Activated naive CD8-positive, alpha-beta T cell treated with anti-CD3 and anti-CD28 coated beads for 36 hours (primary cell): ENCODE measurements at places on chromosomes 6 and 20. TPM values are rescaled to one million over a fixed set of nuclear protein-coding genes. Genes with fewer than 3 reads are reported as not detected.

DNA sequence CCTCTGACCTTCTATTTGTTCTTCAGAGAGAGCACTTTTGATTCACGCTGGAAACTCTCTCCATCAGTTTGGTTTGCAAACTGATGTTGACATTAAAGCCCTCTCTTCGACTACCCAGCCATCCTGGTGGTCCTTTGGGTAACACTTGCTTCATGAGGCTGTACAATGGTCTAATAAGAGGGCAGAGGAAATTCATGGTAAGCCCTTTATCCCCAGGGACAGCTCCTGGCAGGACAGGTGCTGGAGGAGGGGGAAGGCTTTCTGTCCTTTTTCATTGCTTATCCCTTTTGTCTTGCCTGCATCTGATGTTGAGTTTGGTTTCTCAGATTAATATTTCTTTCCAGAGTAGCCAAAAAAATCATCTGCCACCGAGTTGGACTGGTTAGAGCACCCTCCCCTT lies 52.1 kb upstream of the CD93 start:
- no peaks in the 10 kb centered on the region for H3K36me3 ChIP-seq
- no peak overlapping the region for H3K27ac ChIP-seq
- peaks cover 14% of the 10 kb centered on the region for H3K4me1 ChIP-seq
- DNase-seq: no peak
- H3K4me3 ChIP-seq: no peak overlapping the region
- H3K27me3 ChIP-seq: no peaks in the 10 kb centered on the region

GRCh38 chr6:71509191-71510005 lies 220.8 kb downstream of the OGFRL1 start:
- H3K27me3 ChIP-seq: peaks cover 7% of the 10 kb centered on the region
- no peaks in the 10 kb centered on the region for H3K36me3 ChIP-seq
- H3K4me3 ChIP-seq: no peak overlapping the region
- DNase-seq: no peak
- no peak overlapping the region for H3K27ac ChIP-seq

GRCh38 chr6:129749749-129750120 lies 39.8 kb upstream of the ARHGAP18 start:
- DNase-seq: no peak
- H3K27me3 ChIP-seq: no peaks in the 10 kb centered on the region
- peaks cover 57% of the 10 kb centered on the region for H3K4me1 ChIP-seq
- peak overlapping the region; percentile 98 for H3K27ac ChIP-seq

GRCh38 chr6:82025271-82025670 lies 222.3 kb downstream of the IBTK start:
- no peak for DNase-seq
- H3K36me3 ChIP-seq: no peaks in the 10 kb centered on the region
- H3K4me3 ChIP-seq: no peak overlapping the region
- H3K4me1 ChIP-seq: no peaks in the 10 kb centered on the region
- no peak overlapping the region for H3K27ac ChIP-seq

DNA sequence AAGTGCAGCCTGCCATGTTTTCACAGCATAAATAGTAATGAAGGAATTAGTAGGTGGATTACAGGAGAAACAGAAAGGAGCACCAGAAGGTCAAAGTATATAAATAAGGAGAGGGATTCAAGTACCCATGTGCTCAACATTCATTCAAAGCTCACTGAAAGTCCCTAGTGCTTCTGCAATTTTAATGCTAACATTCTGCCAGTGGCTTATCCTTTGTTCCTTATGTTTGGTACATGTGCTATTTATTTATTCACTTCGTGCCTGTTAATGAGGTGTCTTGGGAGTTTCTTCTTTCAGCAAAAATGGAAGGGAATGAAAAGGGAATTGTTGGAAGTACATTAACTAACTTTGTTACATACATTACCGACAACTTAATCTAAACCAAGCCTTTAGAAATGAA lies 105.7 kb downstream of the CRYBG1 start:
- peaks cover 4% of the 10 kb centered on the region for H3K27me3 ChIP-seq
- no peaks in the 10 kb centered on the region for H3K4me1 ChIP-seq
- H3K4me3 ChIP-seq: no peak overlapping the region
- DNase-seq: no peak

- H3K27ac ChIP-seq: no peak overlapping the region
- no peak overlapping the region for H3K4me3 ChIP-seq
- DNase-seq: no peak
These were observed 38.9 kb upstream of the TMEM14A start for GRCh38 chr6:52632011-52632410.

DNA sequence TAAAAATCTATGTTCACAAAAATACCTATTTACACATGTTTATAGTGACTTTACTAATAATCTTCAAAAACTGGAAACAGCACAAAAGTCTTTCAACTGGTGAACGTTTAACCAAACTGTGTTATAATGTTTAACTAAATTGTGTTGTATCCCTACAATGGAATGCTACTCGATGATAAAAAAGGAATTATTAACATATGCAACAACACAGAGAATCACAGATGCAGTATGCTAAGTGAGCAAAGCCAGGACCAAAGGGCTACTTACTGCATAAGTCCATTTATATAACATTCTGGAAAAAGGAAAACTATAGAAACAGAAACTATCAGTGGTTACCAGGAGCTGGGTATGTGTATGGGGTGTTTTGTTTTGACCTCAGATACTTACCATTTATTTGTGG lies 602.2 kb upstream of the BTBD3 start:
- H3K27me3 ChIP-seq: no peaks in the 10 kb centered on the region
- H3K27ac ChIP-seq: no peak overlapping the region
- H3K4me3 ChIP-seq: no peak overlapping the region

- no peaks in the 10 kb centered on the region for H3K4me1 ChIP-seq
- peaks cover 4% of the 10 kb centered on the region for H3K27me3 ChIP-seq
- peak; percentile 10 for DNase-seq
- H3K4me3 ChIP-seq: no peak overlapping the region
- H3K36me3 ChIP-seq: no peaks in the 10 kb centered on the region
- no peak overlapping the region for H3K27ac ChIP-seq
These were observed 864.2 kb downstream of the KIF16B start for GRCh38 chr20:15708984-15709598.

DNA sequence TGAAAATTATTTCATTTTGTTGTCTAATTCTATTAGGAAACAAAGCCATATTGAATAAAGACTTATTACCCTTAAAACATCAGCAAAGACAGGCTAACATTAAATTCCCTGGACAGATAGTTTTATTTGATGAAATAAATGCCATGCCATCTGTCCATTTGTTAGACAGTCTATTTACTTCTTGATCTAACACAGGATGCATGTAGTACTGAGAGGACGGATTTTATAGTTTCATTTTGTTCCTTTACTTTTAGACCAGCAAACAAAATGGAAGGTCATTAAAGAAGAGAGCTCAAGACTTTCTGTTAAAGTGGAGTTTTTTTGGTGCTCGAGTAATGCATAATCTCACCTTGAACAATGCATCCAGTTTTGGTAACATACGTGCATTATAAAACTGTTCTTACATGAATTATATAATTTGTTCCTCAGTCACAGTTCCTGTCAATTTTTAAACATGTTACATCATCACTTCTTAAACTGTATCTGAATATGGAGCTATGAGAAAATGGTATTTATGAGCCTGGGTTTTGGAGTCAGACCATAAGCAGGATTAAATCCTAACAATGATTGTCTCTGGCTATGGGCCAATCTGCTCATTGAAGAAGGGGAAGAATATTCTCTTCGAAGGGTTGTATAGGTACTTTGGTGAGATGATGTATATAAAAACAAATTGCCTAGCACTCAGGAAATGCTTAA lies 46.0 kb downstream of the RFX6 start:
- H3K36me3 ChIP-seq: no peaks in the 10 kb centered on the region
- H3K4me3 ChIP-seq: no peak overlapping the region
- H3K4me1 ChIP-seq: no peaks in the 10 kb centered on the region
- no peak overlapping the region for H3K27ac ChIP-seq
- no peak for DNase-seq

DNA sequence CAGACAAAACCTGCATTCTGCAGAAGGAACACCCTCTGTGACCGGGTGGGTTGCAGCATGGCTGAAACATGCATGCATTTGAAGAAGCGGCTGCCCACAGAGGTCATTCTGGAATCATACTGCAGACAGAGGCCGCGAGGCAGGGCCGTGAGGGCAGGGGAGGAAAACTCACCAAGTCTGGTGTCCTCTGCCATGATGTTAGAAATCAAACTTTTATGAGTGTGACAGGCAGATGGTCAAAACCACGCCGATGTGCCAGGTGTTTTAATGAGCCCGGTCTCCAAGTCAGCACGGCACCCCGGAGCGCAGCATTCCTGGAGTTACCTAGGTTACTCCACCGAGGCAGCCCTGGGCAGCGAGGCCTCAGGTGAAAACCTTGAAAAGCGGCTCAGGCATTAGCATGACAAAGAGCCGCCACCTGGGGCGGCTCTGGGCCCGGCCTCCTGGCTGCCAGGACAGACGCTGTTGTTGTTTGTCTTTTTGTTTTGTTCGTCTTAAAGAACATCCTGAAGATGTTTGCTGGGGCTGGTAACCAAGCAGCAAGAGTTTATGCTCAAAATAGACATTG lies 255.6 kb downstream of the ERMARD start:
- no peak overlapping the region for H3K4me3 ChIP-seq
- H3K27ac ChIP-seq: no peak overlapping the region
- peaks cover 2% of the 10 kb centered on the region for H3K27me3 ChIP-seq
- peaks cover 11% of the 10 kb centered on the region for H3K4me1 ChIP-seq

- DNase-seq: no peak
- no peak overlapping the region for H3K4me3 ChIP-seq
- no peaks in the 10 kb centered on the region for H3K36me3 ChIP-seq
- no peak overlapping the region for H3K27ac ChIP-seq
- H3K27me3 ChIP-seq: no peaks in the 10 kb centered on the region
These were observed 41.2 kb downstream of the C6orf132 start for GRCh38 chr6:42101186-42101657.

DNA sequence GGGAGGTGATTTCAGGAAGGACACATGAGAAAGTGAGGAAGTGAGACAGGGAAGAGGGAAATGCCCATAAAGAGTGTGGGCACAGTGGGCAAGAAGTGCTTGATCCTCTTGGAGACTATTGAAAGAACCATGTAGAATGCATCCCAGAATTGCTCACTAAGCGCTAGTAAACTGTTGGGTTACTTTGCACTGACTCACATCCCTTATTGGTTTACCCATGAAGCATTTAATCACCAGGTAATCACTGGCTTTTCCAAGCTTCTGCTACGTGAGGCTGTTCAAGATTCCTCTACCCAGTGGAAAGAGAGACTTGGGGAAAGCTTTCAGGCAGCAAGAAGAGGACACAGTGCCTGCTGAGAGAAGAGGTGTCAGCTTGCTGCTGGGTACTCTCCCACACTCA lies 410.0 kb upstream of the JAG1 start:
- H3K36me3 ChIP-seq: no peaks in the 10 kb centered on the region
- H3K4me1 ChIP-seq: no peaks in the 10 kb centered on the region
- no peak for DNase-seq
- no peak overlapping the region for H3K4me3 ChIP-seq
- H3K27ac ChIP-seq: no peak overlapping the region
- H3K27me3 ChIP-seq: no peaks in the 10 kb centered on the region

GRCh38 chr6:14447240-14447639 lies 329.7 kb downstream of the CD83 start:
- DNase-seq: no peak
- no peak overlapping the region for H3K4me3 ChIP-seq
- H3K27ac ChIP-seq: no peak overlapping the region
- no peaks in the 10 kb centered on the region for H3K27me3 ChIP-seq

- H3K4me3 ChIP-seq: no peak overlapping the region
- no peak overlapping the region for H3K27ac ChIP-seq
- H3K4me1 ChIP-seq: peaks cover 2% of the 10 kb centered on the region
These were observed 92.6 kb upstream of the PREP start for GRCh38 chr6:105495515-105495914.

GRCh38 chr20:62142252-62143080 lies 728 bp downstream of the PSMA7 start:
- H3K27ac ChIP-seq: peak overlapping the region; percentile 93
- peak overlapping the region; percentile 92 for H3K4me3 ChIP-seq
- H3K27me3 ChIP-seq: no peaks in the 10 kb centered on the region
- peak; percentile 19 for DNase-seq
- peaks cover 48% of the 10 kb centered on the region for H3K4me1 ChIP-seq

DNA sequence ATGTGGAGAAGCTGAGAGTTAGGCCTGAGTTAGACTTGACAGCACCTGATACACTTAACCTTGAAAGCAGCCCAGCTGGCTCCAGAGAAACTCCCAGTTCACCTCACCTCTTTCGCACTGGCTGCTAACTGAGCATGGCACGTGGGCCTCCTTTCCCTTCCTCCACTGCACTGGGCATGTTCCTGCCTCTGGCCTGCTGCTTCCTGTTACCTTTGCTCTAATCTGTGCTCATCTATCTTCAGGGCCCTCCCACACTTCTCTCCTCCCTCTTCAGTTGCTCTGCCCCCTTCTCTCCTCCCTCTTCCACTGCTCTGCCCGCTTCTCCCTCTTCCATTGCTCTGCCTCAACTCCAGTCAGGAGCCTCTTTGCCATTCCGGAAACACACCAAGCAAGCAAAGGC lies 13.7 kb upstream of the UBE2V1 start:
- H3K27me3 ChIP-seq: no peaks in the 10 kb centered on the region
- H3K27ac ChIP-seq: no peak overlapping the region
- H3K4me1 ChIP-seq: no peaks in the 10 kb centered on the region
- no peak overlapping the region for H3K4me3 ChIP-seq
- DNase-seq: no peak
- H3K36me3 ChIP-seq: peaks cover 26% of the 10 kb centered on the region

DNA sequence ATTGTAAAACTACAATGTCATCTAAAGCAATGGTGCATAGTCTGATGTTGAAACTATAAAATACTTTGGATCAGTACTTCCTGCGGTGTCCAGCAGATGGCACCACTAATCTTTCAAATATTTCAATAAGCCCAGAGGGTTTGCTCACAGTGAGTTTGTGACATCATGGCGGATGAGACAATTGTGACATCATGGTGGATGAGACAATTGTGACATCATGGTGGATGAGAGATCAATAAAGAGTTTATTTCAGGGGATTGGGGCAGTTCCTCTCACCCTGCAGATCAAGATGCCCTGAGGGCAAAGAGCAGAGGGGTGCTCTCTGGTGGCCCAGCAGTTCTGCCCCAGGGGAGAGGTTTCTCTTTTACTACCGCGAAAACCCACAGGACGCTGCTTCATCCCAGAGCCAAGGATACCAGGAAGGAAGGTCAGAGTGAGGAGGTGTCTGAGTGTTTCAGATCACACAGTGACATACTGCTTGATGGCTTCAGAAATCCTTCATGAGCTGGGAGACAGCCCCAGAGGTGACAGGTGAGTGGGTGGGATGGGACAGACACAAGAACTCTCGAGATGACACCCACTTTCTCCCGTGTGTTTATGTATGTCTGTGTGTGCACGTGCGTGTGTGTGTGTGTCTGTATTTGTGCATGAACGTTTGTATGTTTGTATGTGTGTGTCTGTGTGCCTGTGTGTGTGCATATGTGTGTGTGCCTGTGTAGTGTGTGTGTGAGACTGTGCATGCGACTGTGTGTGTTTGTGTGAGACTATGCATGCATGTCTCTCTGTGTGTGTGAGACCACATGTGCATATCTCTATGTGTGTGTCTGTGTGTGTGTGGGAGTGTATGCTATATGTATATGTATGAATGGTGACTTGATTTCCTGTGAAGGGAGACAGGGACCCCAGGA lies 7.3 kb upstream of the ULBP2 start:
- no peaks in the 10 kb centered on the region for H3K36me3 ChIP-seq
- peaks cover 17% of the 10 kb centered on the region for H3K4me1 ChIP-seq
- H3K27me3 ChIP-seq: peaks cover 95% of the 10 kb centered on the region
- H3K27ac ChIP-seq: no peak overlapping the region
- H3K4me3 ChIP-seq: no peak overlapping the region
- DNase-seq: peak; percentile 60

The RNASET2 gene
- 34.1 TPM for total RNA-seq

The CPNE5 gene
- 0.72 TPM for total RNA-seq

The CAGE1 gene
- 0.10 TPM for total RNA-seq

The CTCFL gene
- total RNA-seq: not detected

The ZNF311 gene
- total RNA-seq: 1.0 TPM

The ABHD16B gene
- total RNA-seq: not detected

The TCF21 gene
- not detected for total RNA-seq

The BPIFB2 gene
- not detected for total RNA-seq

The VGLL2 gene
- total RNA-seq: not detected
